ENCODE measurements at places on chromosomes 6 and 20. TPM values are rescaled to one million over a fixed set of nuclear protein-coding genes. Genes with fewer than 3 reads are reported as not detected.

Gene ECT2L
- polyA plus RNA-seq: not detected

Gene FGD2
- polyA plus RNA-seq: not detected

DNA sequence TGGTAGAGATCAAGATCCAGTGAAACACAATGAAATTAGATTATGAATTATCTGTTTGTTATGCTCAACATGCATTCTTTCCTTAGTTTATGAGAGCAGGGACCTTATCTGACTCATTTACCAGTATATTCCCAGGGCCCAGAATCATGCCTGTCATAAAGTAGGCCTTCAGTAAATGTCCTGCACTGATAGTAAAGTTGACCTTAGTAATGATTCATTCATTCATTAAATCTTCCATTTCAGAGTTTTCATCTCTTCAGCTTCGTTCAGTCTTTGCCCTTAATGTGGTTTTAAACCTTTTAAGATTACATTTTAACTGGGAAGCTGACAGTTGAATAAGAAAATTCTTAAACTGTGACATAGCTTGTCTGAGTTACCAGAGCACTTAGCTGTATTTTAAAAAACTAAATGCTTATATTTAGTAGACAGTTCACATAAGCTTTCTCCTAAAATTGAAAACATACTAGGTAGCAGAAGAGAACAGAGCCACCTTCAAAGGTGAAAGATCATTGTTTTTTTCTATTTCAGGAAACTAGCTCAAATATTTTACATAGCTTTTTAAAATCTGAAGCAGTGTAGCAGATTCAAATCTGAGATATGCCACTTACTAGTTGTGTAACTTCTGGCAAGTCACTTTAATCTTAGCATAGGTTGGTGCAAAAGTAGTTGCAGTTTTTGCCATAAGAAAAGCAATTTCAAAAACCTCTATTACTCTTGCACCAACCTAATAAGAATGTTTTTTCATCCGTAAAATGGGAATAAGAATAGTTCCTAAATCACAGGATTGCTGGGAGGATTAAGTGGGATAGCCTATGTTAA is 41.4 kb downstream of the MCM8 start:
- peak; percentile 41 for DNase-seq

GRCh38 chr6:44670146-44670545 is 282.6 kb downstream of the CDC5L start:
- DNase-seq: no peak
